ENCODE measurements at places on chromosomes 12 and 14.
A peak's percentile ranks its signal among the peaks of the same experiment; 100 is the strongest.

GRCh38 chr14:59454139-59454538 is 11.0 kb downstream of the GPR135 start:
- peak; percentile 97 for DNase-seq

GRCh38 chr12:104303538-104304151 is at the start of gene EID3:
Gene EID3 (plus strand): TSS chr12:104303739. CDS start chr12:104303935, 196 bp downstream.
- DNase-seq = peak; percentile 89

DNA sequence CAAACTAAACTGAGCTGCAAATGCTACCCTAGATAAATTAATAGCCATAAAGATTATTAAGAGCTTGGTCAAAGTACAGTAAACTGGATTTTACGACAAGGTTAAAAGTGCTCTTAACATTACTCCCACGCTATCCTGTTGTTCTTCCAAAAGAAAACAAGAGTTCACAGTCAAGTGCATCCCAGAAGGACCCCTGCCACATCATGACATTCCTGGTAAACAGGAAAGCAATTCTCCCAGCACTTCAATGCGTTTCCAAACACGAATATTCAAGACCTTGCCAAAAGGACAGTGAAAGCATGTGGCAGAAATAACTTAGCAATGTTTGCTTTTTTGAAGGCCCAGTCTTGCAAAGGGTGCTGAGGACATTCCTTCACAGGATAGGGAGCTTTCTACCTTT is 11.2 kb downstream of the SPRING1 start:
- DNase-seq = peak; percentile 21

DNA sequence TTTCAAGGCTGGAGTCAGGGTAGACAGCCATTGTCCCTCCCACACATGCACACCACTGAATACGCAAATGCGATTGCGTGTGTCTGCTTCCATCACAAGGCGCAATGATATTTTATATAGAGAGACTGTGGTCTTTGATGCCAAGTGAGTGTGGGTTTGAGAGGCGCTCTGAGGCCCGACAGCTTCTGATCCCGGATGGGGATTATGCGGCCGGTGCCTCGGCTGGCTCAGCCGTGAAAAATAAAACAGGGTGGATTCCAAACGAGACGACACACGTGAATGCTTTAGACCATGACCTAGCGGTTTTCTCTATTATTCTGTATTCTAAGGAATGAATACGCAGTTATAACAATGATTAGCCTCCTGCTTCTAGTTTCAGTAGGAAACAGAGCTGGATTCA is 72.5 kb downstream of the TMEM132D start:
- no peak for DNase-seq

DNA sequence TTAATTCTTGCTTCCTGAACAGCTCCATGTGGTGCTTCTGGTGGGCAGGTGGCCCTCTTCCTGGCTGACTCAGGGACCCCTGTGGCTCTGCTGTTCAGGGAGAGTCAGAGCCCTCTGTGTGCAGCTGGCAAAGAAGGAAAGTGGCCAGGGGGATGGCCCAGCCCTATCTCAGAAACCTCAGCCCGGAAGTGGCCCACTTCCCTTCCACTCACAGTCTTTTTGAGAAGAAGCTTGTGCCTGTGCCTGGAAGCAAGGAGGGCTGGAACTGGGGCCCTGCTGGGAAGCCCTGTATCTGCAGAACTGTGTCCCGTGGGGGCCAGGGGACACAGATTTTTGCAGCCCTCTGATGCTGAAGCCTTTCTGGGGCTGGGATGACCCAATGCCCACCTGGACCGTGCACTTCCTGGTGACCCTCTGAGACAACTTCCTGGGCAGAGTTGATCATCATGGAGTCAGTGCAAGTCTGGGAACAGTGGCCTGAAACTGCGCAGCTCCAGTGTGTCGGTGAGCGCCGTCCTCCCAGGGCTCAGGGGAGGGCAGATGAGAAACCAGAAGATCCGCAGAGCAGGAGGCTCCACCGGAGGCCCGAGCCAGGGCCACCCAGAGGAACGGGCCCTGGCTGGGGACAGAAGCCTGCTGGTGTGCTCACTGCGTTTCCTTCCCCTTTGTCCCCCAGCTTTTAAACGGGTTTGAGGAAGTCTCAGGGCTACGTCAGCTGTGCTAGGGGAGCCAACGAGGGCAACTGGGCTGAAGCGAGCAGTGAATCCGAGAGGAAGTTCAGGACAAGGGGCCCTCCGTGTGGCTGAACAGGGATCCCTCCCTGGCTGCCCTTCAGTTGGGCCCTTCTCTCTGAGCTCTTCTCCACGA is 217.4 kb upstream of the RTL1 start:
- DNase-seq = peak; percentile 4

- DNase-seq = no peak
Measured at GRCh38 chr14:91987192-91987591, 39.7 kb upstream of the FBLN5 start.

GRCh38 chr12:64187370-64187769 is 34.7 kb downstream of the KICS2 start:
- DNase-seq = peak; percentile 82

- peak; percentile 73 for DNase-seq
Measured at GRCh38 chr14:31059152-31059924, 33.2 kb upstream of the STRN3 start.

DNA sequence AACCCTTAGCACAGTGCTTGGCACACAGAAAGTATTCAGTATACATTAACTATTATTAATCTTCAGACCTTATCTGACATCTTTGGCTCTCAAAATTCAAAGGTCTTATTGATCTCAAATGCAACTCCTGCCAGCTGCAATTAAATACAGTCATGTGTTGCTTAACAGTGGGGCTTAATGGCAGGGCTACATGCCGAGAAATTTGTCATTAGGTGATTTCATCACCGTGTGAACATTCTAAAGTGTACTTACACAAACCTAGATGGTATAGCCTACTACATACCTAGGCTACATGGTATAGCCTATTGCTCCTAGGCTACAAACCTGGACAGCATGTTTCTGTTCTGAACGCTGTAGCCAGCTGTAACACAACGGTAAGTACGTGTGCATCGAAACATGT is 156.3 kb upstream of the TMCC3 start:
- no peak for DNase-seq

- DNase-seq = peak; percentile 54
Measured at GRCh38 chr12:13204428-13204827, 7.9 kb downstream of the EMP1 start.

DNA sequence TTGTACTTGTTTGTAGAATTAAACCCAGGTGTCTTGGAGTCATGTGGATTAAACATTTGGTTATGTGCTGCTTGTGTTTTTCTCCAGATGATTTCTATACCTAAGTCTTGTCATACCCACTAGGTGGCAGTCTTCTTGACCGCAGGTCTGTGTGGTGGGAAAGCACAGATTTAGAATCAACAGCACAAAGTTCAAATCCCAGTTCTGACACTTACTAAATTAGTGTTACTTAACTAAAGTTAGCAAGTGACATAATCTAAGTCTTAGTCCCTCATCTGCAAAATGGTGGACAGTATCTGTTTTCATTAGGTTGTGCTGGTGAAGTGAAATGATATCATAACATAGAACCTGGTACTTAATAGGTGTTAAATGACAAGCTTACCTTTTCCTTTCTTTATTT is 151.0 kb upstream of the ARHGAP5 start:
- DNase-seq = peak; percentile 47
